ENCODE measurements at places on chromosomes 12 and 14. TPM values are rescaled to one million over a fixed set of nuclear protein-coding genes. Genes with fewer than 3 reads are reported as not detected.

GRCh38 chr14:44029933-44030332 lies 477.1 kb downstream of the FSCB start:
- DNase-seq, result no peak

GRCh38 chr14:26719514-26719913 lies 121.7 kb upstream of the NOVA1 start:
- no peak for DNase-seq

GRCh38 chr12:31832740-31833729 lies 104.2 kb upstream of the AMN1 start:
- DNase-seq, result peak; percentile 36

GPR65 gene
- 13.7 TPM for total RNA-seq

KRT82 gene
- not detected for total RNA-seq

DNA sequence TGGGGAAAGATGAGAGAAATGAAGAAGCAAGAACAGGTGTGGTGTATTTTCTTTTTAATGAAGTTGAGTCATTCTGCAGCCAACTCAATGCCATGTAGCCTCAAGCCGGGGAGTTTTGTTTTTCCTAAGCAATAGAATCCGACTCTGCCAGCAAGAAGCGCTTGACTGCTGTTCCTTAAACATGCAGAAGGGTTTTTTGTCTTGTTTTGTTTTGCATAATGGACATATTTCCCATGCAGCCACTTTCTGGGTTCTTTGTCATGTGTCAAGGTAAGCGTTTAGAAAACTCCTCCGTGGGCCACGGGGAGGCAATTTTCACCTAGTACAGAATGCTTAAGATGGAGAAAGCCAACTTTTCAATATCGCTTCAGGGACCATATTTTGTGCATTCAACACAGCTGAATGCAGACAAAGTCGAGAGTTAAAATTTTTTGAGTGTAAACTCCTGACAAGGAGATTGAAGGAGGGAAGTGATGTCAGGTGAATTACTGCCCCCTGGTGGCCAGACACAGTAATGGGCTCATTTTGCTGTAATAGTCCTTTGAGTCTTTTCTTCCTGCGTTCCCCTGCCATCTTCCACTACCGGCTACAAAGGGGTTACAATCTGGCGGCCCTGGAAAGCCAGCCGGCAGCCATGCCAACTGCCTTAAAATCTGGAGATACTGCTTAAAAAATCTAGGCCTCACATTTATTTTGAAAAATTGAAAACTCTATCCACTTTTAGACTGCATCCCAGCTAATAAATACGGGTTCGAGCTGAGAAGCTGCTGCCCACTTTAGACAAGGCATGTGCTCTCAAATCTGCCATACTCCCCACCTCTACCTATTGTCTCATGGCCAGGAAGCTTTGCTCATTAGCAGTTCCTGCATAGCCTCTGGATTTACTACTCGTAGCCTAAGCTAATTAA lies 3.2 kb upstream of the FICD start:
- DNase-seq, result peak; percentile 56

KRT78 gene
- not detected for total RNA-seq

DNA sequence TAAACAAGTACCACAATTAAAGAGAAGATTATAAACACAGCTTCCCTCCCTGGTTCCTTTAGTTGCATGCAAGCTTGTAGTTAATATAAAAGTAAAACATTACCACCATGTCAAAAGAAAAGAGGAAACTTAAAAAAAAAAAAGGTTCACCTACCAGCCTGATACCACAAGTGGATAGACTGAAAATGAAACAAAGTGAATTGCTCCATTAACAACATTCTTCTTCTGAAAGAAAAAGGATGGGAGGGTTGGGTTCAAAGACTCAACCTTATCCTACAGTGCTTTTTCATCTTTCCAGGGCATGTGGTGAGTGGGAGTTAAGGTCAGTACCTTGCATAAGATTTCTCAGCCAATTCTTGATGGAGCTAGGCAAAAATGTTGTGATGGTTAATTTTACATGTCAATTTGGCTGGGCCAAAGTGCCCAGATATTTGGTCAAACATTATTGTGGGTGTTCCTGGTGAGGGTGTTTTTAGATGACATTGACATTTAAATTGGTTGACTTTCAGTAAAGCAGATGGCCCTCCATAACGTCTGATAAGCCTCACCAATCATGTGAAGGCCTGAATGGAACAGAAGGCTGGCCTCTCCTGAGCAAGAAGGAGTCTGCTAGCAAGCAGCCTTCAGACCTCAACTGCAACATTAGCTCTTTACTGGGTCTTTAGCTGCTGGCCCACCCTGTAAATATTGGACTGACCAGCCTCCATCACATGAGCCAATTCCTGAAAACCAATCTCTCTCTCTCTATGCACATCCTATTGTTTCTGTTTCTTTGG lies 28.8 kb downstream of the VCPKMT start:
- no peak for DNase-seq

Data from activated B cell treated with CpG ODN at 0.5 μM for 24 hours (primary cell).